ENCODE measurements at places on chromosomes 3 and 15.
A peak's percentile ranks its signal among the peaks of the same experiment; 100 is the strongest.

DNA sequence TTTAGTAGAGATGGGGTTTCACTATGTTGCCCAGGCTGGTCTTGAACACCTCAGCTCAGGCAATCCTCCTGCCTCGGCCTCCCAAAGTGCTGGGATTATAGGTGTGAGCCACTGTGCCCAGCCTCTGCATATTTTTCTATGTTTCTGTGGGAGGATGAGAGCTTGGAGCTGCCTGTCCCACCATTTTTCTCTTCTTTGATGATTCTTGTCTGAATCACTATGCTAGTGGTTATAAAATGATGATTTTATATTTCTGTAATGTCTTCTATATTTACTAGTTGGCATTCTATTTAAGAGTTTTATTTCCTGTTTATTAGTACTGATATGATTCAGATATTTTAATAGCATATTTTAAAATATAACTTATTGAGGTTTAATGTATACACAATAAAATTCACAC is 69.7 kb downstream of the CHCHD6 start:
- DNase-seq, result no peak

- DNase-seq, result no peak
These were observed 243.9 kb upstream of the AGTR1 start for GRCh38 chr3:148453781-148454191.

GRCh38 chr15:29086891-29087290 is 182.7 kb downstream of the NSMCE3 start:
- DNase-seq, result no peak

DNA sequence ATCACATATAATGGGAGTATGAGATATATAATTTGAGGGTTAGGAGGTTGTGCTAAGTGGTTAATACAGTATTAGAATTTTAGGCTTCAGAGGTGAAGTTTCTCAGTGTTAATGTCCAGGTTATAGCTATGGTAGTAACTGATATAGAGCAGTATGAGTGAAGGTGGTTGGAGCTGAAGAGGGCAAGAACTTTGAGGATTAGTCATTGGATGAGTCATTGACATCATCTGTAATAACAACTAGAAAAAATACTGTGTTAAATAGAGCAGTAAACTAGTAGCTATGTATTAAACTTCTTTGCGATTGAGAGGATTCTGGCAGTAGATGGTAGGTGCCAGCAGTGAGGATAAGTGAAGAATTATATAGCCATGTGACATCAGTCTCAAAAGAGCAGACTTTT is 47.5 kb upstream of the EIF3J start:
- DNase-seq, result no peak

DNA sequence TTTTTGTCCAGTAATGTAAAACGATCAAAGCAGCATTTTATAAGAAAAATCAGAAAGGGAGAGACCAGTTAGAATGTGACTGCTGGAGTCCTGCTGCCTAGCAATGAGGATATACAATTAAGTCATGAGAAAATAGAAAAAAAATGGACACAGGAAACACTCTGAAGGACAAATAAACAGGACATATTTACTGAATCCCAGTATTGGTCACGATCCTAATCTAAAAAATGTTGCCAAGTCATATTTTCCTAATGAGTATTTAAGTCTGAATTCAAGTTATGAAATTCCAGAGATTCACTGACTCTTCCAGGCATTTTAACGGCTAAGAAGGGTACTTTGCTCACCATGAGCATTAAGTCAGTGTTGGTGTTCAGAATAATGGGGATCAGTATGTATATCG is 154.3 kb upstream of the CCDC54 start:
- no peak for DNase-seq

DNA sequence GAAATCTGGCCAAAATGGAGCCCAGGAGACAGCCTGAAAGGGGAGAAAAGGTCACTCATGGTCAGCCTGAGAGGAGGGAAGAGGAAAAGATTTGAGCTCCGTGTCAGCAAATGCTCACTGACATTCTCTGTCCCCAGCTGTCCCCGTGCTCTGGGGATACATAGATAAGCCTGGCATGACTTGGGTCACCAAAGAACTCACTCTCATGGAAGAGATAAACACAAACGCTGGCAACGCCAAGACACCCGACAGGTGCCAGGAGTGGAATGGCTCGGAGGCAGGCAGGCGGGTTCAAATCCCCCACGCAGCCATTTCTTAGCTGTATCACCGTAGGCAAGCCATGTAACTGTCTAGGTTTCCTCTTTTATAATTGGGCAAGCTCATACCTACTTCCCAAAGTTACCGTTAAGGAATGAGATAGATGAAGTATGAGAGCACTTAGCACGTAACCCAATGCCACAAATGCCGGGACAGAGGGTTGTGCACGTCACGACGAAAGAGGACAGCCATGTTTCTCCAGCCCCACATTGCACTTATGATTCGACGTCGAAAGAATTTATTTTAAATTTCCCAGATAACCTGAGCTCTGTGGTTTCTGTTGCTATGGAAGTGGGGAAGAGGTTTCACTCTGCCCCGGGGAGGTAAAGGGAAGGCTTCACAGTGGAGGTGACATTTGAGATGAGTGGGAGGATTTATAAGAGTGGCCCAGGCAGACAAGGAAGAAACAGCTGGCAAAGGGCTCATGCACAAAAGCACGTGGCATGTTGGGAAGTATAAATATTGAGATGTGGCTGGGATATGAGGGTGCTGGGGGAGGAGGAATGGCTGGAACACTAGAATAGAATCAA is 41.4 kb upstream of the TSEN2 start:
- no peak for DNase-seq

- DNase-seq, result peak; percentile 41
These were observed 95.7 kb downstream of the CPN2 start for GRCh38 chr3:194255252-194256039.

- no peak for DNase-seq
These were observed 79.9 kb downstream of the VGLL4 start for GRCh38 chr3:11563865-11564185.

DNA sequence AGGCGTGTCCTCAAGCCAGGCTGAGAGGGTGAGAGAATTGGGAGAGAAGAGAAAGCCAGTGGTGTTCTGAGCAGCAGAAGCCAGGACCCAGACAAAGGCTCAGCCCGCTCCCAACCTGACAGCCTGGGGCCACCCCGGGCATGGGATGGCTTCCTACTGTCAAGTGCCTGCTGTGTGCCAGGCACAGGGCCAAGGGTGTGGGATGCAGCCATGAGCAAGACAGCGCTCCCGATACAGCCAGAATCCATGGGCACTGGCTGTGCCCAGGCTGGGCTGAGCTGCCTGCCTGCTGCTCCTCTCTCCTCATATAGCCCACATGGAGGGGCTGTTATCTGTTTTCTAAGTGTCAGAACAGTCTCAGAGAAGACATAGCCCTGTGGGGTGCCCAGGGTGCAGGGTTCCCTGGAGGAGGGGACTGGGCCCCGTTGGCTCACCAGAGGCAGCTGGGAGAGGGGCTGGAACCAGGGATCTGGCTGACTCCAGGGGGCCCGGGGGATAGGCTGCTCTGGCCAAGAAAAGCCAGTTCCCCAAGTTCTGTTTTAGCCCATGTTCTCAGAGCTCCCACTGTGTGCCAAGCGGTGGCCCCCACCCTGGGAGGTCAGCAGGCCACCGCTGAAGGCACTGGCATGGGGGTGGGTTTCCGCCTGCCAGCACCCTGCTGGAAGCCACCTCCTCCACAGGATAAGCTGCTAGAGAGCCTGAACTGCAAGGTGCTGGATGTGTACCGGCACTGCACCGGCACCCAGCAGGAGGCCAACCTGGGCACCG is 39.0 kb downstream of the CFAP100 start:
- no peak for DNase-seq

DNA sequence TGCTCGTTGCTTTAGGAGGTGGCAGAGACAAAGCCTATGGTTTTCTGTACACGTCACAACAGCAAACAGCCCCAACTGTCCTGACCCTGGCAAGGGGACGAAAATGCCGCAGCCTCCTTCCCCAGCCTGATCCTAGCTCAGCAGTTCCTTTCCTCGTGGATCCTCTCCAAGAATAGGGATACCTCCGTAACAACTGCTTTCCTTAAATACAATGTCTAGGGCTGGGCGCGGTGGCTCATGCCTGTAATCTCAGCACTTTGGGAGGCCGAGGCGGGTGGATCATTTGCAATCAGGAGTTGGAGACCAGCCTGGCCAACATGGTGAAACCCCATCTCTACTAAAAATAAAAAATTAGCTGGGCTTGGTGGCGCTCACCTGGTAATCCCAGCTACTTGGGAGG is 17.0 kb downstream of the MAP6D1 start:
- DNase-seq, result no peak

DNA sequence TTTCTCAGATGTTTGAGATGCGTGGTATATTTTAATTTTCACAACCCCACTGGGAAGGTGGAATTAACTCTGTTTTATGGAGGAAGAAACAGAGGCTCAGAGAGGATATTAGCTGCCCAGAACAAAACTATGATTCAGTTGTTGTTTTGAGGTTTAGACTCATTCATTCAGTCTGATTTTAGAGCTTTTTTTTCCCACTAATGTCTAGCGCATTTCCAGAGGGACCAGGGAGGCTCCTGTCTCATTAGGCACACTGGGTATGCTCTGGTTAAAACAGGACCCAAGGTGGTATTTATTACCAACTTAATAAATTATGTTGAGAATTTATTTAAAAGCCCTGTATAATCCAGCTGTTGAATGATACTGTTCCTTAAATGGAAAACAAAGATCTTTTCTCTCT is 272.0 kb upstream of the RGMA start:
- DNase-seq, result no peak

DNA sequence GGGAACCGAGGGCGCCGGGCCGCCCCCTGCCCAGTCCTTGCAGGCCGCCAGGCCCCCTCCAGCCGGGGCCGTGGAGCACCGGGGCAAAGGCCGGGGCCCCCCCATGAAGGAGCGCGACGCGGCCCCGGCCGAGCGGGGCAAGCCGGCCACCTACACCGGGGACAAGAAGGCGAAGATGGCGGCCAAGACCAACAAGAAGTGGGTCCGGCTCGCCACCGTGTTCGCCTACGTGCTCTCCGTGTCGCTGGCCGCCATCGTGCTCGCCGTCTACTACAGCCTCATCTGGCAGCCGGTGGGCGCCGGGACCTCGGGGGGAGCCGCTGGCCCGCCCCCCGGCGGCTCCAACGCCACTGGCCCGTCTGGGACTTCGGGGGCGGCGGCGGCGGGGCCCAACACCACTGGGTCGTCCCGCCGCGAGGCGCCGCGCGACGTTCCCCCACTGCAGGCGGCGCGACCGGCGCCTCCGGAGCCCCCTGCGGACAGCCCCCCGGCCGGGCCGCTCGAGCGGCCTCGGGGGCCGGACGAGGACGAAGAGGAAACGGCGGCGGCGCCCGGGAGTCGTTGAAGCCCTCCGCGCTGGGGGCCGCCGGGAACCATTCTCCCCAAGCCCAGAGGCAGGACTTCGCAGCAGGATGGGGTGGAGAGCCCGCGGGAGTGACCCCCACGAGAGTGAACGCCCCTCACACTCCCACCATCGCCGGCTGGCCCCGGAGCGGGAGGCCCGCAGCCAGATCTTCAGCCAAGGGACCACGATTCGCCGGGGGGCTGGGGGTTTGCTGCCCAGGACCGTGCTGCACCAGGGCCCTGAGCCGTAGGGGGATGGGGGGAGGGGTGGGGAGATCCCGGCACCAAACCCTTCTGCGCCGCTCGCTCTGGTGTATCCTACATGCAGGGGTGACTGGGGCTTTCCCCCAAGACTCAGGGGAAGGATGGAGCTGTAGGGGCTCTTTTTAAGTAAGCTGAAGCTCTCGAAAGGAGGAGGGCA is 753 bp downstream of the INAFM2 start:
- DNase-seq, result no peak

DNA sequence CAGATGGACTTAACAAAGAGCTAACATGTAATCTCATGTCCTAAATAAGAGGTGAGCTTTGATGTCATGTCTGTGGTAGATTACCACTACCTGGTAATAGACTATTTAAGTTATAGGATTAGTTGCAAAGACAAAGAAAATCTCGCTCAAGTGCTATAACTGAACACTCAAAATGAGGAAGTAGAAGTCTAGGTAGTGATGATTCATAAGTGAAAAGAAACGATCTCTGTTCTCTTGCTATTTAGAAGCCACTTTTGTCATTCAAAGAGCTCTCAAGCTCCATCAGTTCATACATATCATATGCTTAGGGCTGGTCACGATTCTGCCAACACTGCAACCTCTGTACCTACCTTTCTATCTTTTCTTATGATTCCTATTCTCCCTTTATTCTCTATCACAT is 110.9 kb downstream of the EDEM1 start:
- DNase-seq, result no peak

DNA sequence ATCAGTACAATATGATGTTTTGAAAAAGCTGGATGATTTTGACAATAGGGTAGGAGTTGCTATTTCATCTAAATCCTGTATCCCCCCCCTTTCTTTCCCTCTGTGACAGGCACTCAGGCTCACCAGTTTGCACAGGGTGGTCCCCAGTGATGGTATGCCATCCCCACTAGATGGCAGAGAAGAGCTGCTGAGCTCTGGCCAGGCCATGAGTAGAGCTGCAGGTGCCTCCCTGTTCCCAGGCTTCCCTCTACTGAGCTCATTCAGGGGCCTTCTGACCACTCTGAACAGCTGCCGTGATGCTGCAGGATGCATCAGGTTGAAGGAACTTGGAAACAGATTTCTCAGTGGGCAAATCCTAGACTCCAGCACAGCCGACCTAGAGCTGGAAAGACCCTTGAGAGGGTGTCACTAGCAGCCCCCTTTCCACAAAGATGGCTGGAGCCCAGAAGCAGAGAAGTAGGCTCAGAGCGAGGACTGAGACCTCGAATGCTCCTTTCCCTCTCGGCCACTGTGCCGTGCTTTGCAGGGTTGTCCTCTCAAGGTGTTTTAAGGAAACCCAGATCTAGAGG is 45.1 kb downstream of the EFCAB12 start:
- DNase-seq, result peak; percentile 44

- no peak for DNase-seq
These were observed 19.0 kb downstream of the CMSS1 start for GRCh38 chr3:99836681-99837080.

- no peak for DNase-seq
These were observed 589 bp upstream of the SENP5 start for GRCh38 chr3:196867155-196867506.

- no peak for DNase-seq
These were observed 283.5 kb downstream of the CHL1 start for GRCh38 chr3:480070-480469.

GRCh38 chr15:50880651-50881114 is 27.8 kb upstream of the AP4E1 start:
- DNase-seq, result no peak

GRCh38 chr3:98584547-98584946 is 8.9 kb downstream of the CPOX start:
- DNase-seq, result no peak

GRCh38 chr3:83956431-83956830 is 1002.4 kb upstream of the CADM2 start:
- no peak for DNase-seq

GRCh38 chr3:66386925-66387650 is 113.7 kb downstream of the LRIG1 start:
- DNase-seq, result no peak

DNA sequence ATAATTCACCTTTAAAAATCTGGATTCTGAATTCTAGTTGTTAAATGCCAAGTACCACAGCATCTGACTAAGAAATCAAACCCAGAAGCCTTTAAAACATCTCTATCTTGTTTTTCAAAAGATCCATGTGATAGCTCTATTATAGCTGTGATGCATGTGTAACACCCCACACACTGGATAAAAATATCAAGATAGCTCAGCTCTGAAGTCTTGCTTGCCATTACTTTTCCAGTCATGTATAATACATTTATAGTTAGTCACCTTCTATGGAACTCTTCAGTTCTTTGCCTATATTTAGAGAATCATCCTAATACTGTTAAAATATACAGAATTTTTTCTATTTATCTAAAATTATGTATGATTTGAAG is 11.6 kb downstream of the ARPP19 start:
- no peak for DNase-seq
